ENCODE measurements at places on chromosomes 4 and X.

- no peak for DNase-seq
These were observed 27.6 kb downstream of the CLNK start for GRCh38 chr4:10656988-10657387.

DNA sequence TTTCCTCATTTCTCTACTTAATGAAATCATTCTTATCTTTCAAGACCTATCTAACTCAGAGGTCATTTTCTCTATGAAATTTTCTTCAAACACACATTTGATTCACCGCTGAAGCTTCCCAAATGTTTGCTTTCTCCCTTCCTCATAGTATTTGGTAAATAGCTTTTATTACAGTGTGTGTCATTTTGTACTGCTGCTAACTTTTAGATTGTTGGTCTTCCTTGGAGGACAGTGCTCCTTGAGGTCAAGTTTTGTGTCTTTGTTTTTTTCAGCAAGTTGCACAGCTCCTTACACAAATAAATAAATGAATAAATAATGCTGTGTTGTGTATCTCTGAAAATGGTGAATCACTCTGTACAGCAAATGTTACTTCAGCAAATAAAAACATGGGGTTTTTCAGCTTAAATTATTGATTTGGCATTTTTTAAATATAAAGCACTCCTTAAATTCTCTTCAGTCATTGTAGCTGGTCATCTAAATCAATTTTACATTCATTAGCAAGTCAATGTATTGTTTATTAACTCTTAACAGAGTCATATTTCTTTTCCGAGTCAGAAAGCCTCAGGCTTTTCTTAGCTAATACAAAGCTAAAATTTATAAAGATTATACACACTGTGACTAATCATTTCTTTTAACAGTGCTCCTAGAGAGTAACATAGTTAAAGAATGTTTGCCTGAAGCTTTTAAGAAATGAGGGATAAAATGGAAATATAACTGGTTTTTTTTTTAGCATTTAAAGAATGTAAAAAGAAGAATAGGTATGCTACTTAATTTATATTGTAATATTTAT lies 30.1 kb upstream of the MAD2L1 start:
- DNase-seq: no peak

DNA sequence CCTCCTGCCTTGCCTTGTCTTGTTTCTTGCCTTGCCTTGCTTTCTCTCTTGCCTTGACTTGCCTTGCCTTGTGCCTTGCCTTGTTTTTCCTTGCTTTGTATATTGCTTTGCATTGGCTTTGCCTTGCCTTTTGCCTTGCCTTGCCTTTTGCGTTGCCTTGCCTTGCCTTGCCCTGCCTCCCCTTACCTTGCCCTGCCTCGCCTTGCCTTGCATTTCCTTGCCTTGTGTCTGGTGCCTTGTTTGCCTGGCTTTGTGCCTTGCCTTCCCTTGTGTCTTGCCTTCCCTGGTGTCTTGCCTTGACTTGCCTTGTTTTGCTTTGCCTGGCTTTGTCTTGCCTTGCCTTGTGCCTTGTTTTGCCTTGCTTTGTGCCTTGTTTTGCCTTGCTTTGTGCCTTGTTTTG lies 89.7 kb downstream of the TAB3 start:
- DNase-seq: no peak

DNA sequence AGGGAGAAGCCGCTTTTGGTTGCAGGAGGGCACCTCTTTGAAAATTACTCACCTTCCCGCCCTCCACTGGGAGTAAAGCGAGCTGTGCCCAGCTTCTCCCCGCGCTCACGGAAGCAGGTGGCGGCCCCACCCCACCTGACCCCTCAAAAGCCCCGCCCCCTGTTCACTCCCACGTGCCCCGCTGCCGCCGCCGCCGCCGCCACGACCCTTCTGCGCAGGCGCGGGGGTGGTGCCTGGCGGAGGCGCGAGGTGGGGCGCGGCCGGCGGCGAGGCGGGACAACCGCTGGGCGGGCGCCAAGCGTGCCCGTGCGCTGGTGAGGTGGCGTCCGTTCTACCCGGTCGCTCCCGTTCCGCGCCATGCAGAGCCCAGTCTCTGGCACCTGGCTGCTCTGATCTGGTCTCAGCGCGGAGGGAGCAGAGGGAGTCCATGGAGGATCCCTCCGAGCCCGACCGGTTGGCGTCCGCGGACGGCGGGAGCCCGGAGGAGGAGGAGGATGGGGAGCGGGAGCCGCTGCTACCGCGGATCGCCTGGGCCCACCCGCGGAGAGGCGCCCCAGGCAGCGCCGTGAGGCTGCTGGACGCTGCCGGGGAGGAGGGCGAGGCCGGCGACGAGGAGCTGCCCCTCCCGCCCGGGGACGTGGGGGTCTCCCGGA lies at the start of gene PI4K2B:
Gene PI4K2B, plus strand, starts transcription at position 297 of the 653 bp plus-strand sequence. Its CDS starts 131 bp downstream, at position 428.
- peak; percentile 86 for DNase-seq

GRCh38 chrX:48035891-48036290 lies 29.1 kb downstream of the SPACA5 start:
- no peak for DNase-seq

DNA sequence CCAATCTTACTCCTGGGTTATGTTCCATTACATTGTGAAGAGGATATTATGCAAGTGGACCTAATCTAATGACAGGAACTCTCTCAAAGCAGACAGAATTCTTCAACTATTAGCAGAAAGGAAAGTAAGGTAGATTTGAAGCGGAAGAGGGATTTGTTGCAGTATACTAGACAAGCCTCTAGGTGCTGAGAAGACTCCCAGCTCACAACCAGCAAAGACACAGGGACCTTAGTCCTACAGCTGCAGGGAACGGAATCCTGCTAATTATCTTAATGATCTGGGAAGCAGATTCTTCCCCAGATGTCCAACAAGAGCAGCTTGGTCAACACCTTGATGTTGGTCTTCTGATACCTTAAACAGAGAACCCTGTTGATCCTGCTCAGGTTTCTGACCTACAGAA lies 73.6 kb downstream of the STK32B start:
- DNase-seq: no peak
